Naive thymus-derived CD8-positive, alpha-beta T cell (primary cell): ENCODE measurements at places on chromosomes 11 and 22.
A peak's percentile ranks its signal among the peaks of the same experiment; 100 is the strongest.

DNA sequence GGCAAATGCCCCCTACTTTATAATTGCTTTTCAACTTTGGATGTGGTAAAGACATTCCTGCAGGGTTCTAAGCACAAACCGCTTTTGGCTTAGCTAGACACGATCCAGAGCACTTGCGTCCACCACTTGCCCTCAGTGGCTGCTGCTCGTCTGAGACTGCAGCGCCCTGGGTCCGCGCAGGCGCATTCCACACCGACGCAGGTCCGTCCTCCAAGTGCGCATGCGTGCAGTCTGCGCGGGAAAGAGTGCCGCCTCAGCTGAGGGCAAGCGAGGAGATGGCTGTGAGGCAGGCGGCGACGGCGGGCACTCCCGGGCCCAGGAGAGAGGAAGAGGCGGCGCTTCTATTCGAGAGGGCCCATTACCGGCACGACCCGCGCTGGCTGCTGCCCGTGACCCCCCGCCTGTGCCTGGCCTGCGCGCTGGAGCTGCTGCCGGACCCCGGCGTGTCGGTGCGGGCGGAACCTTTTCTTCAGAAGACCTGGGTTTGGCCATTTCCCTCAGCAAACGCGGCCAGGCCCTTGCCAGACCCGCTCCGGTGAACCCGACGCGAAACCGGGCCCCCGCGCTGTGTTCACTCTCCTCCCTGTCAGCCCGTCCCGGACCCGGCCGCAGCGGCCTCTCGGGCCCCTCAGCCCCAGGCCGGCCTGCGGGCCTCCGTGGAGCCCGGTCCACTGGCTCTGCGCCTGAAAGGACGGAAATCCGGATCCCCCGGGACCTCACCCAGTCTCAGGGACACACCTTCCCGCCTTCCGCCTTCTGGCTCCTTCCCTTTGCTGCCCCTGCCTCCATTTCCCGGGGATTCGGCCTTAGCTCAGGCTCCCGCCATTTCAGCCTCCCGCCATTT lies at the start of gene MEI1:
MEI1 (plus strand) TSS at position 240 of the 844 bp plus-strand sequence; CDS start at position 276, 36 bp downstream.
- peak; percentile 91 for DNase-seq

GRCh38 chr11:12094872-12095800 lies 15.3 kb upstream of the MICAL2 start:
- DNase-seq = no peak

DNA sequence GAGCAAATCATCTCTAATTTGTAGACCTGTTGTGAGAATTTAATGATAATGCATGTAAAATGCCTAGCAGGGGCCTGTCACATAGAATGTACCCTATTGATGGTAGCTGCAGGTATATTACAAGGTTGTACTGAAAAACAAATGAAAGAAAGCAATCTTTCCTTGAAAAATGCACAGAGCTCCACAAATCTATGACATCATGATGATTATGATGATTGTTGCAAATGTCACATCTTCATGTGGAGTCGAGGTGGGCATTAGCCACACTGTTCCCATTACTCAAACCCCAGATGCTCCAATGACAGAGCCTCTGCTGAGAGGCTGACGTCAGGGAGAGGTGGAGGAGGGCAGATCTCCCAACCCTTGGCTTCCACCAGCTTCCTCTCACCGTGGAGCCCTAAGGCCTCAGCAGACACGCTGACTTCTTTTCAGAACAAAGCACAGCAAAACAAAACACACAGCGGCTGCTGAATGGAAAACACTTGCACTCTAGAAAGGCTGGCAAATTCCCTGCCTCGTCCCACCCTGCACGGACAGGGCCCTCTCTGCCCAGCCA lies 298.3 kb downstream of the KIRREL3 start:
- no peak for DNase-seq

GRCh38 chr22:32985899-32986765 lies 72.0 kb downstream of the SYN3 start:
- peak; percentile 13 for DNase-seq

- no peak for DNase-seq
Observed at GRCh38 chr11:42255906-42256305, 796.5 kb upstream of the LRRC4C start.

DNA sequence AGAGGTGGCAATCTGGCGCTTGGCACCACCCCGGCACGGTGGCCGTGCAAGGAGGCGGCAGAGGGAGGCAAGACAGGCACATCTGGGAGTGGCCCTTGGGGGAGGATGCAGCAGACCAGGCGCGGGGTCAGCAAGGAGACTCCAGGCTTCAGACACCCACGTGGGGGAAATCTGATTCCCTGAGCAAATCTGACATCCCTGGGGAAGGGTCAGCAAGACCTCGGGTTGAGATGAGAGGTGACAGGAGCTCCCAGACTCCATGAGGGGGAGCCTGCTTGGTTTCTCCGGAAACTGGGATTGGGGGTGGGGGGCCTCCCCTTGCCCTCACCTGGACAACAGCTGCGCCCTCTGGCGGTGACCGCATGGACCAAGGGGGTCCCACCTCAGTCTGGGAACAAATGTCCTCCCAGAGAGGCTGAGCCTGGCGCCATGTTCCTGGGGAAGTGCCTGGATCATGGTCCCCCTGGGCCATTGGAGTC lies 4.0 kb upstream of the RCOR2 start:
- no peak for DNase-seq

DNA sequence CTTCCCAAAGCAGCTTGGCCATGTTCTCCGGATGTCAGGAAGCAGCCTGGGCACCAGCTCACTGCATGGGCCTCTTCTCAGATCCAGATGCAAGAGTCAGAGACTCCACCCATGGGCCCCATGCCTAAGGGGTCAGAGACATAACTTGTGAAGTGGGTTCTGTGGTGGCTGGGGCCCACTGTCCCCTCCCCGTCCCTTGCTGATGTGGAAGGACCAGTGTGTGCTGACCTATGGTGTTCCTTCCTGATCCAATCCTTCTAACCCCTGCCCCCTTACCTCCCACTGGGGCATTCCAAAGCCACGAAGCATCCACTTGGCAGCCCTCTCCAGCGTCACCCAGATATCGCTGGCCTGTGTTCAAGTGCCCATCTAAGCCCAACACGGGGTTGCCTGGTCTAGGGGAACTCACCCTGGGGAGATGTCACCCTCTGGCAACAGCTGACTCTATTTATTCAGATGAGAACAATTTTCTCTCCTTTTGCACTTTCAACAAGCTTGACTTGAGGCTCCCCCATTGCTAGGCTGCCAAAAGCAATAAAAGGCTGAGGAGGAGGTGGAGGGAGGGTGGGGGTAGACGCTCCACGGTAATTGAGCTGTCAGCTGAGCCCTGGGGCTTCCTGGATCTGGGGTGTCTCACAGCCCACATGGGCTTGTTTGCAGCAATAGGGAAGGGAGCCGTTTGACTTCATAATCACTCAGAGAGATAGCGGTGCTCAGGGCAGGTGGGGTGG lies 158.5 kb downstream of the ADAMTS15 start:
- DNase-seq = no peak

GRCh38 chr11:112518371-112518770 lies 257.7 kb upstream of the PLET1 start:
- no peak for DNase-seq

DNA sequence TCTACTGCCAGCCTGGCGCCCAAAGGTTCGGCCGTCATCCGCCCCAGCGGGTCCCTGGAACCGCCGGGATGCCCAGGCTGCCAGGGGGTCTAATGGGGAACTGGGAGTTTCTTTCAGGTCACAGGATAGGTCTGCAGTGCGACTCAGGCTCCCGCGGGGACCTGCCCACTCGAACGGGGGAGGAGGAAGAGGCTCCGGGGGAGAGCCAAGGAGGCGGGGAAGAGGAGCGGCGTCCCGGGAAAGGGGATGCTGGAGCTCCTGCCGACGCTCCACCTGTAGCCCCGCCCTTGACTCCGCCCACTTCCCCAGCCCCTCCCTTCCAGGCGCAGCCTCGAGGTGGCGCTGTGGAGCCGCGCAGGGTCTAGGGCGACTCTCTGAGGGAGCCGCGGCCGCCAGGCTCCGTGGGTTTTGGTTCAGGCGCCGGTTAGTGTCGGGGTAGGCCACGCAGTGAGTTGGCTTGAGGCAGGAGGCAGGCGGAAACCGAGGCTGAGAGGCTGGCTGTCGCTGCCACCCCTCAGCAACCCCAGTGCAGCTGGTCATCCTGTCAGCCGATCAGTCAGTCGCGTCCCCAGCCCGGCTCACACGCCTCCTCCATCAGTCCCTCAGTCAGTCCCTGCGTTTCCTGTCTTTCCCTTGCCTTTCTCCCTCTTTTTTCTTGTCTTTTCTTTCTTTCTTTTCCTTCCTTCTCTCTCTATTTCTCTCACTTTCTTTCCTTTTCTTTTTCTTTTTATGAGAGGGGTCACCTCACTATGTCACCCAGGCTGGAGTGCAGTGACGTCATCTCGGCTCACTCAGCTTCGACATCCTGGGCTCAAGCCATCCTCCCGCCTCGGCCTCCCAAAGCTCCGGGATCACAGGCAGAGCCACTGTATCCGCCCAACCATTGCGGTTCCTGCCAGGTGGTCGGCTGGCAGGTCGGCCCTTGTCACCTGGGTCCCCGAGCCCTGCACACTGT lies 26.4 kb downstream of the YWHAH start:
- peak; percentile 72 for DNase-seq

DNA sequence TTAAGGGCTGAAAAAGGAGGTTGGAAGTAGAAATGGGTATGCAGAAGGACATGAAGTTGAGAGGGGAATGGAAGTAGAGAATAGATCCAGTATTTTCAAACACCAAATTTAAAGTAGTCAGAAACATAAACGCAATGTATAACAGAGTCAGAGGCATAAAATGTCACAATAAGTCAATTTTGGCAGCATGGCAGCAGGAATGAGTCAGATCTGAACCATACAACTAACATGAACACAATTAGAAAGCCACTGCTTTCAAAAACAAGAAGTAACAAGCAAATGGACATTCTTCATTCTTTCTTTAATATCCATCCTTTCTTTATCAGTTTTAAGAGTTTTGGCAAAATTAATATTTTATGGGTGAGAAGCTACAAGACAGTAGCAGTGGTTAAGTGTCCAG lies 2.5 kb downstream of the CHORDC1 start:
- no peak for DNase-seq

DNA sequence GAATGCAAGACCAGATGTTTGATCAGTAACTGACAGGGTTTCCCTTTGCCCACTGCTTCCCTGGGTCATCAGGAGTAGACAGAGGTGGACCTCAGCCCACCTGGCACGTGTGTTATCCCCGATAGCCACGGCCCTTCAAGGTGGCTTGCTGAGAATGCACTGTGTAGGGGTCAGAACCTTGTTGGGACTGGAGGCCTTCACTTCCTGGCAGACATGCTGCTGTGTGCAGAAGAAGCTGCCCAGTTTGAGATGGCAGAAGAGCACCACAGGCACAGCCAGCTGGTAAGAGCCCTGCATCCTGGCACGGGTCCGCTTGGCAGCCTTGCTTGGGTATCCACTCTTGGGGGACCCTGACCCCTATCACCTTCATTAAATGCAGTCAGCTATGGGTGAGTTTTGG lies 81.8 kb downstream of the SFI1 start:
- no peak for DNase-seq

GRCh38 chr11:107991868-107992414 lies 16.8 kb upstream of the CUL5 start:
- DNase-seq = no peak

- no peak for DNase-seq
Observed at GRCh38 chr11:2462543-2462985, 17.8 kb downstream of the KCNQ1 start.

DNA sequence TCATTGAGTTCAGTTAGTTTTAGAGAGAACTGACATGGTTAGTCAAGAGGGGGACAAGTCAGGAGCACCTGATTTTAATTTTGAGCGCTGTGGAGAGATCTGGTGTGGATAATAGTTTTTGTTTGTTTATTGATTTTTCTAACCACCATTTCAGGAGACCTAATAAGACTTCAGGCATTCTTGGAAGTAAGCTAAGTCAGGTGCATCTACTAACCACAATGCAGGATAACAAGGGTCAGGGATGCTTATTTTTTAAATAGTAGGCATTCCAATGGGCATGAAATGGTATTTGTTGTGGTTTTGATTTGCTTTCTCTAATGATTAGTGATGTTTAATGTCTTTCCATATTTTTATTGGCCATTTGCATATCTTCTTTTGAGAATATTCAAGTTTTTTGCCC lies 212.1 kb downstream of the NAV2 start:
- no peak for DNase-seq

GRCh38 chr22:22086501-22087158 lies 104.0 kb upstream of the TOP3B start:
- no peak for DNase-seq

DNA sequence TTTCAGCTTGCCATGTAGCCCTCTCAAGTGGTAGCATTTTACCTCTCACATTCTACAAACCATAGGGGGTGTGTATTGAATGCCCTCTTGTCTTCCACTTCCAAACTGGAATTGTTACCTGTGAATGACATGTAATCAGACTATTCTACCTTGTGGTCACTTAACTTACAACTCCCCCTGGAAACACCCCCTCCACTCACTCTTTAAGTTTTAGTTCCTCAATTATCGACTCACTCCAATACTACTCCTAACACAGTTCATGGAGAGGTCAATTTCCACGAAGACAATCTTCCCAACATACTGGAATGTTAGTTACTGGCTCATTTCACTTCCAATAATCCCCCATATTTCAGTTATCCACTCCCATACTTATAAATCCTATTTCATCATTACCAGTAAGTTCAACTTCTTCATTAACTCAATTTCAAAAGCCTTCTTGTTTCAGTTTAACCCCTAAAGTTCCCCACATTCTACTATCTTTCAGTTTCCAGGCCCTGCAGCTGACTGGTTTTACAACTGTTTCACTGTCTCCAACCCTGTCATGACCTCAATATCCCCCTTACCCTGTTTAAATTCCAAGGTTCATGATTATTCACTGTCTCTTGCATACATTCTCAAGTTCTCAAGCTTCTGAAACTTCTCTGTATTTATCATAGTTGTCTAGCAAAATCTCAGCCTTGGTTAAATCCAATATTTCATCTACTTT lies 92.5 kb downstream of the C11orf87 start:
- no peak for DNase-seq

- DNase-seq = no peak
Observed at GRCh38 chr11:118012083-118012669, 26.0 kb downstream of the IL10RA start.

- no peak for DNase-seq
Observed at GRCh38 chr11:108975641-108976071, 310.8 kb downstream of the DDX10 start.

DNA sequence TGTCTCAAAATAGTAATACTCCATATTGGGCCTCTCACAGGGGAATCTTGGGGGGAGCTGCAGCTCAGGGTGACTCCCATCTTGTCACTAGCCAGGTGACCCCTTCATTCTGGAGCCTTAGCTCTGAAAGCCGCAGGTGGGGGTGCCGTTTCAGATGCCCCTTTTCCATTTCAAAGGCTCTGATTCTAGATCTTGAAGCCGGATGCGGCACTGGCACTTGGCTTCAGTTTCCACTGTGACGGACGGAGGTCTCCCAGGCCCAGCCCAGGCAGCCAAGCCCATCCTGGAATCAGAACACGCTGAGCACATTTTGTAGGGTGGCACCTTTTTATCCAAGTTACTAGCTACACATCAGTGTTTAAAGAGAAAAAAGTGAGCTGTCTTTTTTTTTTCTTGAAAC lies 6.4 kb downstream of the BIK start:
- no peak for DNase-seq
